ENCODE measurements at places on chromosomes 1 and 21.

GRCh38 chr21:40800126-40800525 is 46.8 kb downstream of the DSCAM start:
- DNase-seq, result no peak

DNA sequence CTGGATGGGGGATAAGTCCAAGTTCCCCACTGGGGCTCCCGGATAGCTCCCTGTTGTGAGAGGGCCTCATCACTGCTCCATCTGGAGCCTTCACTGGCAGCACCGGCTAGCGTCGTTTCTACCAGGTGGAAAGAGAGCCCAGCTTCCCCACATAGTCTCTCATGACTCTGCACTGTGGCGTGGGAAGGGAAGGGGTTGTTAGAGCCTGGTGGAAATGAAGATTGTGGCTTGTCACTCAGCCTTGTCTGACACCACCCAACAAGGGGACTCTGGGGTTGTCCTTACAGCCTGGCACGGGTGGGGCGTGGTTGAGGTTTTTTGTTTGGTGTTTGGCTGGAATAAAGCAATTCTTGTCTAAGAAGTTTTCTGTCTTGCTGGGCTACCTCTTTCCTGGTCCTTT is 94.6 kb downstream of the ADARB1 start:
- no peak for DNase-seq

- no peak for DNase-seq
Observed at GRCh38 chr1:116289193-116289592, 83.9 kb upstream of the ATP1A1 start.

GRCh38 chr1:162548170-162548569 is 13.4 kb upstream of the UAP1 start:
- no peak for DNase-seq

DNA sequence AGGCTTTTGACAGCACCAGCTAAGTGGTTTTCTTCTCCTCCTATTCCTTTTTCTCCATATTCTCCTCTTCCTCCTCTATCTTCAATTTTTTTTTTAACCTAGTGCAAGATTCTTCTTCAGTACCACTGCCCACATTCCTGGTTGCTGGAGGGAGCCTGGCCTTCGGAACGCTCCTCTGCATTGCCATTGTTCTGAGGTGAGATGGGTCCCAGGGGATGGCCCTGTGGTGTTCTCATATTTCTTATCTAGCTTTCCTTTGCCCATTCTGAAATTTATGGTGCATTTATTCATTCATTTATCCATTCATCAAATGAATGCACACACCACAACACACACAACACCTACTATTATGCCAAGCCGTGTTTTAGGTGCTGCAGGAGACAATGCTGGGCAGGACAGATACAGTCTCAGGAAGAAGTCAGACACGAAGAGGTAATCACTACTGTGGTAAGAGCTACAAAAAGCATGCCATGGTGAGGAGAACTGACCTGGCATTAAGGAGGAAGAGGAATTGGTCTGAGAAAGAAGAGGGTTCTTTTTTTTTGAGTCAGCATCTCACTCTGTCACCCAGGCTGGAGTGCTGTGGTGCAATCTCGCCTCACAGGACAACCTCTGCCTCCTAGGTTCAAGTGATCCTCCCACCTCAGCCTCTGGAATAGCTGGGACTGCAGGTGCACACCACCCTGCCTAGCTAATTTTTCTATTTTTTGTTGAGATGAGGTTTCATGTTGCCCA is 47.5 kb upstream of the TDRD10 start:
- DNase-seq, result no peak

GRCh38 chr1:14778898-14779865 is 180.7 kb downstream of the KAZN start:
- DNase-seq, result peak; percentile 54

DNA sequence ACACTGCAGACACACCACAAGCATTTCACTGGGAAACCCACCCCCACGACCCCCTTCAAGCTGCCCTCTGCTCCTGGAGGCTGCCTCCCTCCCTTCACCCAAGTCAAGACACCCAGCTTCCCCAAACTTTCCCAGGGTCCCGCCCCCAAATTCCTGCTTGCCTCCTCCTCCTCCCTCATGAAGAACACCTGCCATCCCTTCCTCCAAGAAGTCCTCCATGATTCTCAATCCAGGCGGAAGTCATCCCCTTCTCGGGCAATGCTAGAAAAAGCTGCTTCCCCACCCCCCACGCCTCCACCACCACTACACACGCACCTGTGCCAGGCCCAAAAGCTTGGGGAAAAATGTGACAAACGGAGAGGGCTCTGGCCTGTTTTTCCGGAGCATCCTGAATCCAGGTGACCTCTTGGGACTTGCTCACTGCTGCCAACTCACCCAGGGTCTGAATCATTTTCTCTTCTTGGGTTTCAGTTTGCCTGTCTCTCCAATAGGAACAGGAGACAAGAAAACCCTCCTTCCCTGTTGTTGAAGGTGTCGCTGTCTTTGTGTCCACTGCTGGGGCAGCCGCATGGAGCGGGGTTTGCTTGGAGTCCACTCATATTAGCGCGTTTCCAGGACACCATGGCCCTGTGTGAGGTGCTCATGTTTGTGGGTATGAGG is 101.0 kb upstream of the CASZ1 start:
- no peak for DNase-seq

DNA sequence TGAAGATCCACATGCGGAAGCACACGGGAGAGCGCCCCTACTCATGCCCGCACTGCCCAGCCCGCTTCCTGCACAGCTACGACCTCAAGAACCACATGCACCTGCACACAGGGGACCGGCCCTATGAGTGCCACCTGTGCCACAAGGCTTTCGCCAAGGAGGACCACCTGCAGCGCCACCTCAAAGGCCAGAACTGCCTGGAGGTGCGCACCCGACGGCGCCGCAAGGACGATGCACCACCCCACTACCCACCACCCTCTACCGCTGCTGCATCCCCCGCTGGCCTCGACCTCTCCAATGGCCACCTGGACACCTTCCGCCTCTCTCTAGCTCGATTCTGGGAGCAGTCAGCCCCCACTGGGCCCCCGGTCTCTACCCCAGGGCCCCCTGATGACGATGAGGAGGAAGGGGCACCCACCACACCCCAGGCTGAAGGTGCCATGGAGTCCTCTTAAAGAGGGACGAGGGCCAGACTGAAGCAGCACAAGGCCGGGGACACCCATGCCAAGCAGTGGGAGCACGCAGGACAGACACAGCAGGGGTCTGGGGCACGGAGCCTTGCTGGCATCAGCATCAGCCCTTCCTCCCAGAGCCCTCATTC is 13.7 kb downstream of the ZBTB7B start:
- DNase-seq, result no peak

DNA sequence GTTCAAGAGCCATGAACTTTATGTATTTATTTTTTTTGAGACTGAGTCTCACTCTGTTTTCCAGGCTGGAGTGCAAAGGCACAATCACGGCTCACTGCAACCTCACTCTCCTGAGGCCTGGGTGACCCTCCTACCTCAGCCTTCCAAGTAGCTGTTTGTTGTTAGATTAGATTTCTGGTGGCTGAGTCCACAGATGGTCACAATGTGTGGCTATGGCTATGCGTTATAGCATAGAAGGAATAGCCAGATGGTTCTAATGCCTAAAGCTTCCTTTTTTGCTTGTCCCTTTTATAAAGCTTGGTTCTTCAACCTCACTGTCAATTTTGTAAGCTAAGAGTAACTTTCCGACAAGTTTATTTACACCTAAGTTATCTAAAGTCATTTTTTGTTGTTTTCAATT is 62.3 kb upstream of the FMN2 start:
- no peak for DNase-seq
